Kidney epithelial cell (primary cell): ENCODE measurements at places on chromosomes 1 and 21. TPM values are rescaled to one million over a fixed set of nuclear protein-coding genes. Genes with fewer than 3 reads are reported as not detected.

Gene ICOSLG
- 1.6 and 2.9 TPM in 2 replicates for total RNA-seq

Gene TLCD4
- total RNA-seq: 3.0 and 4.0 TPM in 2 replicates

Gene GJA9
- total RNA-seq: not detected in 2 replicates

GRCh38 chr1:214665606-214666110 lies 62.7 kb downstream of the CENPF start:
- no peak for DNase-seq

DNA sequence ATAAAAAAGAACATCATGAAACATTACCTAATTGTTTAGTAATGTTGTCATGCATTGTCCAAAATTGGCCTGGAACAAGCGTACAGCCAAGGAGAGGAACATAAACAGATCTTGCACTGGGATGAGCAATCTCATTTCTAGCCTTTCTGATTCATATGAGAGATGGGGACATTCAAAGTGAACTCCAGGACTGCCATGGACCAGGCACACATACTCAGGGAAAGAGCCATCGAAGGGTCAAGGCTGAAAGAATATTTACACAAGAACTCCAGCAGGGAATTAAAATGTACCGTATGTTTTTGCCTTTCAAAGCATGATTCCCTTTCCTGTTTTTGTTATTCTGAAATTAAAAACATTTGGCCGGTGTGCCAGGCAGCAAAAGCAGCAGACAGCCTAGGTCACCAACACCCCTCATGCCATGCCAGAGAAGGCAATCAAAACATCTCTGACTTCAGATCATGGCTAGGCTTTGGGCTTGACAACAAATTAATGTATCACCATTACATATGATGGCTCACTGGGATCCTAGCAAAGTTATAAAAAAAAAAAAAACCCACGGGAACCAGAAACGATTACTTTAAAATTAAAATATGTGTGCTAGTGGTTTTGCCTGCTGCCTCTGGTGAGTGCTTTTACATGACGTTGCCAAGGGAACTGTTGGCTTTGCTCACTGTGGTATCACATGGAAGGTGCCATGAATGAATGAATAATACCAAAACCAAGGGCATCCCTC lies 159.8 kb downstream of the TGFBR3 start:
- DNase-seq: no peak

GRCh38 chr1:5513179-5513578 lies 479.0 kb downstream of the NPHP4 start:
- no peak for DNase-seq

GRCh38 chr1:41167667-41168066 lies 74.4 kb downstream of the SCMH1 start:
- no peak for DNase-seq

- DNase-seq: no peak
These were observed 163.9 kb downstream of the ST6GALNAC5 start for GRCh38 chr1:77031106-77031662.
